A549 treated with Mapracorat at 1 μM for 4 hours (cell line): ENCODE measurements at places on chromosomes 11 and 22. TPM values are rescaled to one million over a fixed set of nuclear protein-coding genes. Genes with fewer than 3 reads are reported as not detected.

The MYO7A gene
- total RNA-seq: 1.2 to 1.6 TPM (median 1.3 TPM) in 5 replicates

The C11orf52 gene
- 0.18 to 0.28 TPM (median 0.21 TPM) in 3 of 5 replicates, not detected in the others for total RNA-seq

The SMIM35 gene
- total RNA-seq: 0.04 TPM in 1 of 5 replicates, not detected in the others

The KRTAP5-11 gene
- total RNA-seq: not detected in 5 replicates

The OR52I1 gene
- total RNA-seq: not detected in 5 replicates

The OR8D1 gene
- not detected in 5 replicates for total RNA-seq

The AQP11 gene
- total RNA-seq: 0.94 to 1.7 TPM (median 1.6 TPM) in 5 replicates

The DCPS gene
- total RNA-seq: 16.9 to 20.0 TPM (median 19.5 TPM) in 5 replicates

The CYP2D6 gene
- total RNA-seq: 0.41 to 0.93 TPM (median 0.63 TPM) in 5 replicates

The CCDC73 gene
- 0.05 TPM in 1 of 5 replicates, not detected in the others for total RNA-seq

The ABCC8 gene
- total RNA-seq: 5.7 to 9.5 TPM (median 7.6 TPM) in 5 replicates

The KCNJ1 gene
- total RNA-seq: 0.06 TPM in 1 of 5 replicates, not detected in the others

The MMP1 gene
- 0.42 to 1.1 TPM (median 0.79 TPM) in 5 replicates for total RNA-seq

The MS4A7 gene
- not detected in 5 replicates for total RNA-seq

The DEUP1 gene
- not detected in 5 replicates for total RNA-seq
